ENCODE measurements at places on chromosomes 12 and 14.

DNA sequence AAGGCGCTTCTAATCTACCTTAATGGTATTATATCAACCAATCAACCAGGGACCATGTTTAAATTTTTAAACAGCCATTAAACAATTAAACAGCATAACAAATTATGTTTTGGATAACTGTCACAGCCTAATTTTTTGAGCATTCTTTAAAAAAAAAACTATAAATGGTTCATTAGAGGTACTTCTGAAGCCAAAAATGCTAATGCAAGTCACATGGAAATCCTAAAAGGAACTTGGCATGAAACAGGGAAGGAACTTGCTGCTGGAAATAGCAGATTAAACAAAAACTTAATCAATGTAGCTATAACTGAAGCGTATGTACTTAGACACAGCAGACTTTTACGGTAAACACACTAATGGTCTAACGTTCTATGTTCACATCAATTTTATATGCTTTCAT lies 190.2 kb upstream of the BTG1 start:
- no peak for DNase-seq

DNA sequence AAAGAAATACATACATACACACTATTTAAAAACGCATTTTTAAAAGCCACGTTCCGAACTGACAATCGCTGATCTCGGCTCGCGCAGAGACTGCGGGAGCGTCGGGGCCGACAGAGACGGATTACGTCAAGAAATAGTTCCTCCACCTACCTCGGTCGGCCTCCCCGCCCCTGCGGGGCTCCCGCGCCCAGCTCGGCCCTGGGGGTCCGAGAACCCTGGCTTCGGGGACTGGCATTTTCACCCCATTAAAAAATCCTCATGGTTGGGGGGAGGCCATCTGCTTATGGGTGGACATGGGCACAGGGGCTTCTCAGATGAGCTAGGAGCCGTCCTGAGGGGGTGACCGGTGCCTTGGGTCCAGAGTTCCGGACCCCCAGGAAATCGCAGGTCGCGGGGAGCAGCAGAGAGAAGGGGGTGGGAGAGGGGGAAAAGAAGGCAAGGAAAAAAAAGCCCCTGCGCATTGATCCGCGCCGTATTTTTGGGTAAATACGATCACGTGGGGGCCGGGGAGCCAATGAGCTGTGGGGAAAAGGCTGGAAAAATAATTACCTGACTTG lies 324 bp upstream of the HOXC9 start:
- no peak for DNase-seq

- DNase-seq: no peak
Measured at GRCh38 chr12:106586278-106586802, 3.5 kb downstream of the RFX4 start.

DNA sequence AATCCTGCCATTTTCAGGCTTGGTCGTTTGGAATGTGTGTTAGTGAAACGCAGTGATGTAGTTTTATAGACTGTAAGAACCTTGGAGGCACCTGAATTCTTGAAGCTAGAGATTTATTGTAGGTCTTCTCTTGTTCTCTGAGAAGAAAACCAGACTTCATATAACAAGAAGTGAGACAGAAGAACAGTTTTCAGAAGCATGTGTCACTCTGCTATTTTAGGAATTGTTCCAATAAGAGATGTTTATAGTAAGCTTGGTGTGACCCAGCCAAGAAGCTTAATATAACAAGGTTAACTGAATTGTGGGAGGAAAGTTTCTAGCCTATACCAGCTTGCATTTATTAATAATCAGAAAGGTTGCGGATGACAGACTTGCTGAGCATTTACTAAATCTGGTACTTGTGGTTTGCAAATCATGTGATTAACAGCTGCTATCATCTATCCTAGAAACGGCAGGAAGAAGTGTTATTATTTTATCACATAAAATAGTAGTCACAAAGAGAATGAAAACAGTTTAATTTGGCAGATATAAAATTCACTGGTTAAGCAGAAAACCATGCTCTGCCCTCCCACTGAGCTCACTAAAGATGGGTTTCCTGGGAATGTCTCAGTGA lies 49.2 kb upstream of the BCAT1 start:
- peak; percentile 19 for DNase-seq

DNA sequence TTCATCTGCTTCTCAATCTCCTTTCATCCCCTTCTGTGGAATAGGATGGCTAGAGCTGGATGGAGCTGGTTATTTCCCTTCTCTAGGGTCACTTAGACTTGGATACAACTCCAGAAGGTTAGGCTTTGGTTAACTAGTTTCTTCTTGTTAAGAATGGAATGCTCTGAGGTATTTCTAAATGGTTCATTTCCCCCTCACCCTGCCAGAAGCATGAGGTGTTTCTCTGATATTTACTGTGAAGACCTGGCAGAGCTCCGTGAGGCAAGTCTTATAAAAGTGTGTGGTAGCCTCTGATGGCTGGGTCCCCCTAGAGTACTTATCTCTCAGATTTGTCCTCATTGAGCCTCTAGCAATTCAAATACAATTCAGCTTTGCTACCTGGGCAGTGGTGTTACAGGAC lies 207.9 kb downstream of the SLC16A7 start:
- no peak for DNase-seq

DNA sequence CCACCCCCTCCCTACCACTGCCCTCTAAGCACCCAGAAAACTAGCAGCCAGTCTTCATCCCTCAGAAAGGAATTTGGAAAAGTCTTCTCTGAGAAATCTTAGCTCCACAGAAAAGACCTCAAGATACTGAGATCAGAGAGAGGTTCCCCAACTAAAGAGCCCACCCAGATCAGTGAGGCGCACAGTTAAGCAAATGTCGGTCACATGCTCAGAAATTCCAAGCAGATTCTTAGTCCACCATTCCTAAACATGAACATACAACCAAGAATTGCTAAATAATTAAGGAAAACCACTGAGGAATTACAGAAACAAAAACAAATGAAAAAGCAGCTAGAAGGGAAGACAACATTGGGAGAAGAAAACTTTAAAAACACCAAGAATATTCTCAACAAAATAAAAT lies 32.3 kb downstream of the MED13L start:
- no peak for DNase-seq

- no peak for DNase-seq
Measured at GRCh38 chr14:83733670-83734069, 1796.3 kb upstream of the FLRT2 start.

DNA sequence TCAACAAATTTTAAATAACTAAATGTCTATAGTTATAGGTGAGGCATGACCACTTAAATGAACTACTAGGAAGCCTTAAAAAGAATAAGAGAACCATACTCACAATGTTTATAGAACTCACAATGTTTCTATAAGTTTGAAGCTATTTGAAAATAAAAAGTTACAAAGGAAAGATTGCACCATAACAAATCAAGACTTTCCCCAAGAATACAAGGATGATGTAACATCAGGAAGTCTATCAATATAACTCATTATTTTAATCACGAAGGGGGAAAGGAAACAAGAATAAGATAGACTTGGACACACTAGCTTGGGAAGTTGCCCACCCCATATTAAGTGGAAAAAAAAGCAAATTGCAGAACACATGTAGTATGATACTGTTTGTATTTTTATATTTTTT lies 26.9 kb downstream of the TMEM233 start:
- DNase-seq: no peak

- no peak for DNase-seq
Measured at GRCh38 chr12:118981285-118982211, at the start of gene SRRM4. Gene SRRM4, plus strand, starts transcription at chr12:118981541. Its CDS starts 342 bp downstream, at chr12:118981883.

- DNase-seq: no peak
Measured at GRCh38 chr14:53744857-53745256, 211.8 kb downstream of the BMP4 start.

- DNase-seq: no peak
Measured at GRCh38 chr12:42557586-42558172, 31.9 kb downstream of the PRICKLE1 start.

- DNase-seq: peak; percentile 81
Measured at GRCh38 chr12:124727264-124727800, 136.3 kb downstream of the SCARB1 start.
